Dermis blood vessel endothelial cell (primary cell): ENCODE measurements at places on chromosomes 2 and 18. TPM values are rescaled to one million over a fixed set of nuclear protein-coding genes. Genes with fewer than 3 reads are reported as not detected.

DNA sequence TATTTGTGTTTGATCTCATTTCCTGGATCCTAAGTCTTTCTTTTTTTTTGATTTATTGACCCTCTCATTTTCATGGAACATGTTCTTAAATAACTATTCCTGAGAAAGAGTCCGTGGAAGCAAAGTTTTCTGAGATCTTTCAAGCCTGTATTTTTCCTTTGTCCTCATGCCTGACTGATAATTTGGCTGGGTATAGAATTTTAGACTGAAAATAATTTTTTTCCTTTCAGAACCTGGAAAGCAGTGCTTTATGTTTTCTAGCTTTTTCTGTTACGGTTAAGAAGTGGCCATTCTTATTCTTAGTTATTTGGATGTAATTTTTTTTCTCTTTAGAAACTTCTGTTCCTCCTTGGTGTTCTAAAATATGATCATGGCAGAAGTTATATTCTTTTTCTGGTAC is 82.5 kb downstream of the SEMA4F start:
- no peak for DNase-seq

DNA sequence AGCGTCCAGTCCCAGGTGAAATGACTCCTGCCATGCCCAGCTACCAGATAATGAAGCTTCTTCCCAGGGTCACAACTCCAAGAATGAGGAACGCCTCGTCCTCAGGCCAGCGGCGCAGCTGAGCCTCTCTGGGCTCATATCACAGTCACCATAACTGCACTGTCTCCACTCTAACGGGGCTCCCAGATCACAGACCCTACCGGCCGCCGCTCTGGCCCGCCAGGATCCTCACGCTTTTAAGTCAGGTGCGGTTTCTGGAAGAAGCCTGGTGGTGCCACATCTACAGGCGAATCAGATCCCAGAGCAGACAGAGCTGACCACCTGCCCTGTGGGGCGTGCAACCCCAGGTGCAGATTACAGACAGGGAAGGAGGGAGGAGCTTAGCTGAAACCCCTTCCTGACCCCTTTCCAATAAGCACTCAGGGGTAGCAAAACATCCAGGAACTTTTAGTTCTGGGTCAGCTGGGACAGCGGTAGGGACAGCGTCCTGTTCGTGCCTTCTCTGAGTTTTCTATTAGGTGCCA is 3.7 kb upstream of the ACKR3 start:
- no peak for DNase-seq

- DNase-seq, result no peak
Observed at GRCh38 chr2:57437077-57437476, 609.5 kb upstream of the VRK2 start.

- DNase-seq, result peak; percentile 5
Observed at GRCh38 chr18:76679945-76680344, 142.4 kb upstream of the ZNF236 start.

DNA sequence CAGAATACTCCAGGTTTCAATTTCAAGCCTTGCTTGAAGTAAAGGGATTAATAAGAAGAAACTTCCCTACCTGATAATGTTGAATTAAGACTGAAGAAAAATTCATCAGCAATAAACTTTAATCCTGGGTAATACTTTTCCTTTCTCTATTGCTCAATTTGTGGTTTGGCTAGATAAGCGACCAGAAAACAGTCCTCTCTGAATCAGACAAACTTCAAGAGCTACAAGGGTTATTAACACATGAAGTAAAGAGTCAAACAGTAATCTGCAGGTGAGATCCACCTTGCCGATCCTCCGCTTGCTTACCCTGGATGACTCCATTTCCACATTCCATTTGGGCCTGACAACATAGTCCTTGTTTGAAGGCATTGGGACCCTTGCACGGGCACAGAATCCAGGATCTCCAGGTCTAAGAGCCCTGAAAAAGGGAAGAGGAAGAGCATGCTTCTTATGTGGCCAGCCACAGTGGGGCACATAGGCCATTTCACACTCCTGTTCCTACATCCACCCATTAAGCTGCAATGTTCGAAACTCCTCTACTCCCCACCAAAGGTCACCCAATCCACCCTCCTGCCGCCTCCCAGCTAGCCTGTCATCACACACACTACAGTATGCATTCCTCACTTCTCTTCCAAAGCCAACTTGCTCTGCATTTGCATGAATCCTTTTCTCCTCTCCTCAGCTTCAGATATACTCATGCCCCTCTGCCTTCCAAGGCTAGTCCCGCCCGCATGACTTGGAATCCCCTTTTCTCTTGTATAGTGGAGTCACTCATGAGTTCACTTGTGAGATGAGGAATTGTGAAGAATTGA is 39.8 kb downstream of the IWS1 start:
- DNase-seq, result no peak

Gene AMER3
- not detected in 2 replicates for total RNA-seq

Gene CCNYL1
- total RNA-seq, result 30.3 and 53.9 TPM in 2 replicates

Gene LYPD6B
- total RNA-seq, result not detected in 2 replicates
